ENCODE measurements at places on chromosomes 7 and 10.

- peak; percentile 64 for DNase-seq
These were observed 15.8 kb downstream of the BTBD16 start for GRCh38 chr10:122286867-122287266.

DNA sequence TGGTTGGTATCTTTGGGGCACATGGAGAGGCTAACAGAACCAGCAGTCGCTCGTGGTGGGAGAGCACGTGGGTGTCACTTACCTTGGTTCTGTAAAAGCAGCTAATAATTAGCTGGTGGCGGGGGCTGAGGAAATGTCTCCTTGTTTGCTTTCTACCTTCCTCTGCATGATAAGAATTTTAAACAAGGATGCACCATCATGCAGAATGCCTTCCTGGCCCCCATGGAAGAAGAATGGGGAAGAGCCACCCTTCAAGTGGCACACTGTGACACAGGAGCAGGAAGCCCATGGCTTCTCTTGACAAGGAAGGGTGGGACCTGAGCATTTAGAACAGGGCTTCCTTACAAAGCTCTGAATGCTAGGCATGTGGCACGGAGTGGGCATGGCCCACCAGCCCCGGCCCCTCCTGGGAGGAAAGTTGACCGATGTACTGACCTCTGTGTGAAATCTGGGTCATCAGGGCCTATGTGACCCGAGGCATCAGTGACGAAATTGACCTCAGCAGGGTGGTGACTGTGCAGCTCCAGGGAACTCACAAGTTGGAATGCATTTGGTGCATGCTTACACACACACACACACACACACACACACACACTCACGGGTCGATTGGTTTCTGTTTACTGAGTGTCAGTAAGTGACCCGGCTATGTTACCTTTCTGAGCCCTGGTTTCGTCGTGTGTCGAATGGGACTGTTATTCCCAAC lies 116.9 kb upstream of the ANLN start:
- no peak for DNase-seq

GRCh38 chr10:12709521-12709963 lies 292.0 kb downstream of the CCDC3 start:
- DNase-seq: no peak

GRCh38 chr10:90148116-90148855 lies 446.9 kb downstream of the KIF20B start:
- DNase-seq: peak; percentile 5

DNA sequence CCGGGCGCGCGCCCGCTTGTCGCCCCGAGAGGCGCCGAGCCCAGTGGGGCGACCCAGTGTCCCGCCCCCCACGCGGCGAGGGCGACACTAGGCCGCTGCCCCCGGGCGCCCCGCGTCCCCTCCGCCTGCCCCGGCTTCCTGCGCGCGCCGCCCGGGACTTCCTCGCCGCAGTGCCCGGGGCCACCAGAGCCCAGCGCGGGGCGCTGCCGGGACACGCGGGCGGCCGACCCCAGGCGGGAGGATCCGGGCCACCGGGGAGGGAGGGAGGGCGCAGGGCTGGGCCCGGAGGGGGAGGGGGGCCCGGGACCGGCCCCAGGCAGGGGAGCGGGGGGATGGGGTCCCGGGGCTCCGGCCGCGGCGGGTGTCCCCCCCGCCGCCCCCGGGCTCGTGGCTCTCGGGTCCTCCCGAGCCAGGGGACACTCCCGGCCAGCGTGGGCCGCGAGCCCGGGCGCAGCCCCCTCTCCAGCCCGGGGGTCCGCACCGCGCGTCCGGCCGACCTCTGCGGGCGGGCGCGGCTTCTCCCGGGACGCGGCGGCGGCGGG lies 435 bp upstream of the PWWP2B start:
- DNase-seq: peak; percentile 89

DNA sequence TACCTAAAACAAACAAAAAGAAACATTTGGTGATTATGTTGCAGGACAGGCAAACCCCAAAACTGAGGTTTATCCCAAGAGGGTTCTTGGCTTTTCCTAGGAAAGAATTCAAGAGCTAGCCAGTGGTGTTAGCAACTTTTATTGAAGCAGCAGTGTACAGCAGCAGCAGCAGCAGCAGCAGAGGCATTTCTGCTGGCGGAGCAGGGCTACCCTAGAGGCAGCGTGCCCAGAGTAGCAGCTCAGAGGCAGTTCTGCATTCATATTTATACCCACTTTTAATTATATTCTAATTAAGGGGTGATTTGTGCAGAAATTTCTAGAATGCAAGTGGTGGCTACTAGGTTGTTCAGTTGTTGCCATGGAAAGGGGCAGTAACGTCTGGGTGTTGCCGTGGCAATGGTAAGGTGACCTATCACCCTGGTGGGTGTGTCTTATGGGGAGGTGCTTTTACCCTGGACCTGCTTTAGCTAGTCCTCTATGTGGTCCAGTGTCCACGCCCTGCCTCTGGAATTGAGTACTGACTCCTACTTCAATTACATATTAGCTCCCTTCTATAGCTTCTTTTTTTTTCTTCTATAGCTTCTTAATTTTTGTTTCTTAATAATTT lies 53.9 kb downstream of the VCL start:
- DNase-seq: no peak

DNA sequence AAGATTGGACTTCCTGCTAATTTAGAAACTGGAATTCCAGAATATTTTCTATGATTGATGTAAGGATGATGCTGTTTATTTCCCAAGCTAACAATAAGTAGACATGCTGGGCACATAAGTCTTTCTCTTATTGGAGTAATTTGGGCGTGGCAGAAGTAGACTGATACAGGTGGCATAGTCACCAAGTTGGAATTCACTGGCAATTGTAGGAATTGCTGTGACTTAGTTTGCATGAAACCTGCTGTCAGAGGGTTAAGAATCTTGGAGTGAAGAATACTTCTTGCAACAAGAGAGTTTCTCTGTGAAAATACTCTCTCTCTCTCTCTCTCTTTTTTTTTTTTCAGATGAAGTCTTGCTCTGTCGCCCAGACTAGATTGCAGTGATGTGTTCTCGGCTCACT lies 569.7 kb downstream of the REEP3 start:
- DNase-seq: no peak

- DNase-seq: peak; percentile 62
These were observed 449.6 kb downstream of the GRM8 start for GRCh38 chr7:126803060-126803665.

DNA sequence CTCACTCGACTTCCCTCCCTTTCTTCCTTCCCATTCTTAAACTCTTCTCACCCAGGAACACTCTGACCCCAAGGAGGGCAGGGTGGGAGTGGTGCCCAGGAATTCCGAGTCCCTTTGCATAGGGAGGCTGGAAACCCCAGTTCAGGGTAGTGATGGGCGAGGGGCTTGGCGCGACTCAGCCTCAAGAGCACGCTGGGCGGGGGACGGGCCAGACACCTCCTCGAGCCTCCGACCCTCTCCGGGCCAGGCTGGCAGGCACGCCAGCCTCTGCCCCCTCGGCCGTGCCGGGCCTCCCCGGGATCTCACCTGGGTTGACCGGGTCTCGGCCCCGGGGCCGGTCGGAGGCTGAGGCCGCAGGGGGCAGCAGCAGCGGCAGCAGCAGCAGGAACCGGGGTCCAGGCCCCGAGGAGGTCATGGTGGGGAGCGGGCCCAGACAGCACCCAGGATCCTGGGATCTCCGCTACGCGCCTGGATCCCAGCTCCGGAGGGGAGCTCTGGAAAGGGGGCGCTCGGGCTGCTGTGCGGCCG lies 457 bp downstream of the PLOD3 start:
- DNase-seq: no peak

GRCh38 chr10:11192304-11193000 lies 174.8 kb downstream of the CELF2 start:
- no peak for DNase-seq

DNA sequence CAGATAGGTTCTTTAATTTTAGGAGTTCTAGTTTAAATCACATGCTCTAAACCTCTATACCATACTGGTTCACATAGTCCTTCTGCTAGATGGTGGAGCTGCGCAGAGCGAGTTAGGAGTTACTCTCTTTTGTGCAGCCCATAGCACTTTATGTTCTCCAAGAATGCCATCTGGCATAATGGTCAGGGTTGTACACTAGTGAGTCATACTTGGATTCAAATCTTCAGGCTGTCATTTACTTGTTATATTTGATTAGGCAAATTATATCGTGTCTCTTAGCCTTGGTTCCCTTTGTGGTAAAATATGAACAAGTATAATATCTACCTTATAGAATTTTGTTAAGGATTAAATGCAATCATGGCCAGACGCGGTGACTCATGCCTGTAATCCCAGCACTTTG lies 1078.3 kb downstream of the NRG3 start:
- DNase-seq: no peak

DNA sequence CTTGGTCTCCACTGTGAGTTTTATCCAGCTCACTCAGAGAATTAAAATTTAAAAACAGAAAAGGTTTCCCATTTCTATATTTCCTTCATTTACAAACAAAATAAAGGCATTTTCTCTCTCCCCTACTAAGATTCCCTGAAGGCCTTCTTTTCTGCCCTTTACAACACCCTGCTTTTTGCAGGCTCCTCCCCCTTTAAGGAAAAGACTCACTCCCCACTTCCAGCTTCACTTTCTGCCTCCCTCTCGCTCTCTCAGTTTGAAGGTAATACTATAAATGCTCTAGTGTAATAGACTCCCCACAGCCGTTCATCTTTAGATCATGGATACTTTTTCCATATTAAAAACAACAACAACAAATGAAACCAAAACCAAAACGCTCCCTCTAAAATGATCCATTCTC lies 53.3 kb downstream of the CDHR3 start:
- no peak for DNase-seq

- DNase-seq: no peak
These were observed 49.1 kb upstream of the BTBD16 start for GRCh38 chr10:122221958-122222357.

DNA sequence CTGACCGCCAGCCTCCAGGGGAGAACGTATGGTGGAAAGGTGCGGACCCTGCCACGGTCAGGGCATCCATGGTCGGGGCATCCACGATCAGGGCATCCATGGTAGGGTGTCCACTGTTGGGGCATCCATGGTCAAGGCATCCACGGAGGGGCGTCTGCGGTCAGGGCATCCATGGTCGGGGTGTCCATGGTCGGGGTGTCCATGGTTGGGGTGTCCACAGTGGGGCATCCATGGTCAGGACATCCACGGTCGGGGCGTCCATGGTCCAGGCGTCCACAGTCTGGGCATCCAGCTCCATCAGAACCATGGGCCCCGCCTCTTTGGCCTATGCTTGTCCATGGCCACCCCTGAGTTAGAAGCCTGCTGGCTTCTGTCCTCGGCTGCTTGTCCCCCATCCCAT lies 148.1 kb downstream of the ADARB2 start:
- no peak for DNase-seq

GRCh38 chr10:132382231-132382922 lies 14.6 kb upstream of the PWWP2B start:
- DNase-seq: no peak

DNA sequence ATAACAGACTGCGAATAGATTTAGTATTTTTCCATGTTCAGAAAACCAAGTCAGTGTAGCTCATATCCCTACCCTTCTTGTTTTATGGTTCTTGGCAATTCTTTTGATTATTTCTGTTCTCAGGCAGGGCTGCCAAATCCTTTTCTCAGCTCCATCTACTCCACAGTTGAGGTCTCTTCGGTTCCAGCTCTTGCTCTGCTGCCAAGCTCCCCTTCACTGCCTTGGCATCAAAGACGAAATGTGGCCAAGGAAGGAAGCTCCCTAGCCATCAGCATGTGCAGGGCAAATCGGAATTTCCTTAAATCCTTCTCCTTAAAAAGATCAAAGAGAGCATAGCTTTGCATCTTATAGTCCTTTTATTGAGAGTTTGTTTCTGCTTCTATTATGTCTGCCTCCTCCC lies 116.4 kb upstream of the NOBOX start:
- no peak for DNase-seq

DNA sequence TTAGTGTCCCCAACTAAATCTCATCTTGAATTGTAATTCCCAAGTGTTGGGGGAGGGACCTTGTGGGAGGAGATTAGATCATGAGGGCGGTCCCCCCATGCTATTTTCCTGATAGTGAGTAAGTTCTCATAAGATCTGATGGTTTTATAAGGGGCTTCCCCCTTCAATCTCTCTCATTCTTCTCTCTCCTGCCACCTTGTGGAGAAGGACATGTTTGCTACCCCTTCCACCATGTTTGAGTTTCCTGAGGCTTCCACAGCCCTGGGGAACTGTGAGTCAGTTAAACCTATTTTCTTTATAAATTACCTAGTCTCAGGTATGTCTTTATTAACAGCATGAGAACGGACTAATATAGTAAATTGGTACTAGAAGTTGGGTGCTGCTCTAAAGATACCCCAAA lies 365.6 kb downstream of the ANKRD7 start:
- no peak for DNase-seq

GRCh38 chr10:110827875-110828274 lies 43.9 kb upstream of the PDCD4 start:
- DNase-seq: no peak

DNA sequence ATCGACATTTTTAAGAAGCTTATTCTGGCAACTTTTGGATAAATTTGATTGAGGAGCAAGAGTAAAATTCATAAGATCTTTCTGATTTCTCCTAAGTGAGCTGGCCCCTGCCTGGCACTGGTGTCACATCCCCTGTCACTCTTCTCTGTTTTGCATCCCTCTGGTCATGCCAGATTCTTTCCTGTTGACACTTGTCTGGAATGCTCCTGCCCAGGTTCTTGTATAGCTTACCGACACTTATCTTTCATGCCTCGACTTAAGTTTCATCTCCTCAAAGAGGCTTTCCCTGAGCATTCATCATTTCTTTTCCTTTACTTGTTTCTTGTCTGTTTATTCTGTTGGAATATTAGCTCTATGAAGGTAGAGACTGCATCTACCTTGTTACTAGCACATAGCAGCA lies 22.2 kb upstream of the AASS start:
- no peak for DNase-seq

- DNase-seq: no peak
These were observed 118.7 kb downstream of the MKX start for GRCh38 chr10:27626890-27627289.

DNA sequence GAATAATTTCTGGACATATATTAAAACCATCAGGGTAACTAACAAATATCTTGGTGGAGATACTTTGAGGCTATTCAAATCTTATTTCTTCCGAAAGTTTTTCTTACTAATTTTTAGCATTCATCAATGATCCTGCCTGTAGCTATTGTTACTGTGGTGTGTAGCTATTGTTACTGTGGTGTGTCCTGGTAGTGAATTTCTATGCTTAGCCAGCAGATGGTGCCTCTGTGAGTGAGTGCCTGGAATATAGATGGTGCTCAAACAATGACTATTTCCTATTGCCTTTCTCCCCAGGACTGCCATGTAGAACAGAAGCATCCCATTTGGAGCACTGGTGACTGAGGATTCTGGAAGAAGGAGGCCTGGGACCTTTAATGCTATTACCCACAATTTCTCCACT lies 245.7 kb downstream of the CCSER2 start:
- DNase-seq: peak; percentile 31

- no peak for DNase-seq
These were observed 13.2 kb downstream of the SHOC2 start for GRCh38 chr10:110932505-110933180.

DNA sequence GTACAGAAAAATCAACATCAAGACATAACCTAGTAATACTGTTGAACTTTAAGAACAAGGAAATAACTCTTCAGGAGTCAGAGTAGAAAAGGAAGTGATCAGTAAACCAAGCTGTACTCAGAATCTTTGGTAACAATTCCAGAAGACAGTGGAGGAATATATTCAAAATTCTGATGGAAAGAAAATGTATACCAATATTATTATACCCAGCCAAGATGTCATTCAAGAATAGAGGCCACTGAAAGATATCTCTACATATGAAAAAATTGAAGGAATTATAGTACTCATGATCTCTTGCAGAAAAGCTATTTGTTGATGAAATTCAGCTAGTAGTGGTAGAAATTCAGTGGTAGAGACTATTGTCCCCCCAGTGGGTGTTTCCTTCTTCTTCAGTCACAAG lies 182.6 kb upstream of the ZMIZ1 start:
- no peak for DNase-seq

GRCh38 chr7:115910541-115911164 lies 119.9 kb downstream of the TFEC start:
- peak; percentile 4 for DNase-seq
